Activated CD4-positive, alpha-beta T cell treated with anti-CD3 and anti-CD28 coated beads, Interleukin-2, amount 50 U/mL, for 48 hours (primary cell): ENCODE measurements at places on chromosomes 7 and 10.
A peak's percentile ranks its signal among the peaks of the same experiment; 100 is the strongest.

GRCh38 chr7:91230503-91230902, 33.7 kb upstream of the FZD1 start:
- no peak for DNase-seq

DNA sequence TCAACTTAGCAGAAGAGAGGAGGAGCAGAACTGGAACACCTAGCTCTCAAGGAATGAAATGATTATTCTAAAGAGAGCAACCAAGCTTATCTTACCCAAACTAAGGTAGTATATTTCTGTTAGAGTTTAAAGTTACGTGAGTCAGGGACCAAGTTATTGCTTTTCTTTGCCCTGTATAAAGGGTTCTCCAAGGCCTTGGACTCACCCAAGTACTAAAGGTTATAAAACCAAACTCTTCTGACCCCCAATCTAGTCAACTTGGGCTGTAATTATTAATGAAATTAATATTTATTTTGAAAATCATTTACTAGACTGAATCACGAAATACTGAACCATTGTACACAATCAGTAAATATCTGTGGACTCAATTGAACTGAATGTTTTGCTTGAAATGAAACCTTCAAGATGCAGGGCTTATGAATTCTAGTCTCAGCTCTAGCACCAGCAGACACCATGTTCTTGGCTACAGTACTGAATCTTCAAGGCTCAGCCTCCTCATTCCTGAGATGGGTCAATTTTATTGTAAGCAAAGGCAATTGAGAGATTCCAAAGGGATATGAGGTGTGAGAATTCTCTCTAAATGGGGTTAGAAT, 1.8 kb upstream of the CYP2C19 start:
- no peak for DNase-seq

- DNase-seq = no peak
These were observed 283.4 kb upstream of the AOAH start for GRCh38 chr7:37007691-37008090.

- DNase-seq = no peak
These were observed 8.3 kb upstream of the SEPHS1 start for GRCh38 chr10:13356392-13356791.

DNA sequence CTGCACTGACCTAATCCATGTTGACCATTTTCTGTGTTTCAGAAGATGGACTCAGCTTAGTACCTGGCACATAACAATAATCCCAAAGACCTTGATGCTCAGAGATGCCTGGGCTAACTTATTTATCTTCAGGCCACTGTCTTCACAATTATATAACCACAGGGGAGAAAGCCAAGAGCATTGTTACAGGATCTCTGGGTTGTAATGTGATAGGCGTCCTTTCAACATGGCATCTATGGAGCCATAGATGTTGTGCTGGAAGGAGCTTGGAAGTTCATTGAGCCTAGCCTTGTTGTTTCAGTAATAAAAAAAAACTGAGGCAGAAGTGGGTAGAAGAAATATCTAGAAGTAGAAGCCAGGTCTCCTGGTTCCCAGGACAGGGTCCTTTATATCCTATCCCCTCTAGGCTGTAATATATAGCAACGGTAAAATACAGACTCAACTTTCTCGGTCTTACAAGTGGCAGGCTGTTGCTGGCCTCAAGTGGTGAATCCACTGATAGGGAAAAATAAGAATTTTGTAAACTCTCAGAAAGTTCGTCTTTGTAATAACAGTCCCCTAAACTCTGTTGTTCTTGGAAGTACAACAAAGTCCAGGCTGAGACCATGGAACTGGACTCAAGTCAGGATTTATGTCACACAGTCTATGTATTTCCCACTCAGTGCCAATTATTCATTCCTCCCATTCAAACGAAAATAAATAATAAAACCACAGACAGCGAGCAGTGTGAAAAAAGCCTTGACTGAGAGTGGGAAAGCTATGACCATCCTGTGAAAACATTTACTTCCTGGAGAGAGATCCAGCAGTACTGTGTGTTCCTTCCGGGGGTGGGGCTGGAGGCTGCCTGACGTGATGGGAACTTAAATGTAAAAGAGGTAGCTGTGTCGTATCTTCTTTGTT, 277.6 kb downstream of the REEP3 start:
- peak; percentile 7 for DNase-seq
